H7 (cell line): ENCODE measurements at places on chromosomes 3 and 15.

DNA sequence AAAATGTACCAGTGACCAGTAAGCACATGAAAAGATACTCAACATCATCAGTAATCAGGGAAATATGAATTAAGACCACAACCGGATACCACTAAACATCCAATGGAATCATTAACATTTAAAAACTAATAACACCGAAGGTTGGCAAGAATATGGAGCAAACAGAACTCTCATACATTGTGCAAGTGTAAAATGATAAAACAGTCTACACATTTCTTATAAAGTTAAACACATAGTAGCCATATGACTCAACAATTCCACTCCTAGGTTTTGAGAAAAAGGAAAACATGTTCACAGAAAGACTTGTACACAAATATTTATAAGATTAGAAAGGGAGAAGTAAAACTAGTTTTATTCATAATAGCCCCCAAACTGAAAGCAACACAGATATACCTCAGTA is 60.3 kb upstream of the SLCO2A1 start:
- no peak for DNase-seq

GRCh38 chr15:101611007-101611406 is 41.2 kb downstream of the TM2D3 start:
- no peak for DNase-seq

- DNase-seq = no peak
Measured at GRCh38 chr15:73630921-73631362, 2.2 kb downstream of the NPTN start.

GRCh38 chr15:60899322-60899966 is 329.7 kb downstream of the RORA start:
- no peak for DNase-seq

GRCh38 chr3:192928720-192929119 is 11.1 kb upstream of the MB21D2 start:
- no peak for DNase-seq

DNA sequence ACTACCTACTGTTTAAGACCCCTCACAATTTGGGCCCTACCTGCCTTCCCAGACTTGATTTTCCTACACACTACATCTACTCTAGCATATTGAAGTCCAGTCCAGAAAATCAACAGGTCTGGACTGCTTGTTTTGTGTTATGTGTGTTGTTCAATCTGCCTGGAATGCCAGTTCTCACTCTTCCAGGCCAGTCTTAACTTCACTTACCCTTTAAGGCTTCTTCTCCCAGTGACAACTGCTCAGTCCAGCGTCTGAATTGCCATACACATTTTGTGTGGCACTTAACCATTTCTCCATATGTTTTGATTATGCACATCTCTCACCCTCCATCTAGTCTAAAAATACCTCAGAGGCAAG is 1.1 kb downstream of the TICRR start:
- no peak for DNase-seq

DNA sequence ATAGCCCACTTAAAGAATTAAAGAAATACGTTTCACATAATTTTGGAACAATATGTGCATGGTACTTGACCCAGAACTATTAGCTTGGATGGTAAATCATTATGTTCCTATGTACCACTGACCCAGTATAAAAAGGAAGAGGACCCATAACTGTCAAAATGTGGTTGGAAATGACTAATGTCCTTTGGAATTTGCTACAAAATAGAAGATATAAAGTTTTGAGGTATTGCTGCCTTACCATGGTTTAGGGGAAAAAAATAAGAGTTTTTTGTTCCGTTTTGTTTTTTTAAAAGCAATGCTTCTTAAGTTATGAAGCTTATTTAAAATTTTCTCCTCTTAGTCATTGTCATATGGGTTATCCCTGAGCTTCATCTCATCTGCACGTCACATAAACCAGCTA is 15.8 kb upstream of the TFDP2 start:
- no peak for DNase-seq

DNA sequence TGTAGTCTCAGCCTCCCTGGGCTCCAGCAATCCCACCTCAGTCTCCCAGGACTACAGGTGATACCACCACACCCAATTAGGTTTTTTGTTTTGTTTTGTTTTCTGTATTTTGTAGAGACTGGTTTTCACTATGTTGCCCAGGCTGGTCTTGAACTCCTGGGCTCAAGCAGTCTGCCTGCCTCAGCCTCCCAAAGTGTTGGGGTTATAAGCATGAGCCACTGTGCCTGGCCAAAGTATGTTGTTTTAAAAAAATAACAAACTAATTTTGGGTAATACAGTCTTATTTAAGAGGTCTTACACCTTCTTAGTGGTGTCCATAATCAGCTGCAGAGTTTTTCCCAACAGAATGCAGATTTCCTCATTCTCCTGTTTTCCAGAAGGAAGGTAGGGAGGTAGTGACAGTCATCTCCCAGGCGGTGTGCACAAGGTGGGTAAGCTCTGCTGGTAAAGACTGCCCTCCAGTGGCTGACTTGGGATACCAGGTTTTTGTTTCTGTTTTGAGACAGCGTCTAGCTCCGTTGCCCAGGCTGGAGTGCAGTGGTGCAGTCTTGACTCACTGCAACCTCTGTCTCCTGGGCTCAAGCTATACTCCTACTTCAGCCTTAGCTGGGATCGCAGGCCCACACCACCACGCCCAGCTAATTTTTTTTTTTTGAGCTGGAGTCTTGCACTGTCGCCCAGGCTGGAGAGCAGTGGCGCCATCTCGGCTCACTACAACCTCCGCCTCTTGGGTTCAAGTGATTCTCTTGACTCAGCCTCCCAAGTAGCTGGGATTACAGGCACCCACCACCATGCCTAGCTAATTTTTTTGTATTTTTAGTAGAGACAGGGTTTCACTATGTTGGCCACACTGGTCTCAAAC is 58.4 kb downstream of the MAP6D1 start:
- peak; percentile 79 for DNase-seq

- DNase-seq = no peak
Measured at GRCh38 chr15:99117563-99118257, 12.8 kb downstream of the SYNM start.

GRCh38 chr15:45093622-45094357 is 20.2 kb downstream of the DUOX2 start:
- DNase-seq = no peak

DNA sequence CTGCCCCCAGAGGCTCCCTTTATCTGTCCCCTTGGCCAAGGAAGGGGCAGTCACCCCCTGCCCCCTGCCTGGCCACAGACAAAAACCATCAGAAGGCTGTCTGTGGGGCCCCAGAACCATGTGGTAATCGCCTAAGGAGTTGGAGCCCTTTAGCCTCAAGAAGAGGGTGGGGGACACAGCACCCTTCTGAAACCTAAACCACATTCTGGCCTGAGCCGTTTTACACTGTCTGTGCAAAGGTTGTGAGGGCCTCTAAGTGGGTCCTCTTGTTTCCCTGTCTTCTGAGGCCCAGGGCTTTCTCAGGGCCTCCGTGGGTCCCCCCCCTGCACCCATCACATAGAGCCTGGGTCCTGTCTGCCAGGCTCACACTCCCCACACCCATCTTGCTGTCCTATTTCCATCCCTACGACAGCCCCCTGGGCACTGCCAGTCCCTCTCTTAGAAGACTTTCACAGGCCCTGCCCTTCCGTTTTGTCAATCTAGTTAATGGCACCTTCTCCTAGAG is 17.9 kb upstream of the RPUSD3 start:
- DNase-seq = peak; percentile 45

GRCh38 chr3:56001537-56001936 is 466.7 kb downstream of the ERC2 start:
- DNase-seq = no peak

- DNase-seq = no peak
Measured at GRCh38 chr3:50604110-50604621, 7.4 kb downstream of the CISH start.

DNA sequence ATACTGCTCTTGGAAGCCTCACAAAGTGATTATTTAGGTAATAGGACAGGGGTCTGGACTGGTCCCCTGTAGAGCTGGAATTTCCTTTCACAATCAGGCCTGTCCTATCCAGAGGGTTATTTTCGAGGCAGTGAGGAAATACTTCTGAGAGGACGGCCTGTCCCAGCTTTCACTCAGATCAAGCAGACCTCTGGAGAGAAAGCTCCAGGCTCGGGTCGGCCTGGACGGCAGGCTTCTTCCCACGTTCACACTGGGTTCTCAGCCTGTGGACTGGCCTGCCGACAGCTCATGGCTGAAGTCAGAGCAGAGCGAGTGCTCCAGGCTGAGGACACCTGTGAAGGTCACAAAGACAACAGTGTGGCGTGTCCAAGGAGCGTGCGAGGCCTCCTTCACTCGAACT is 405.3 kb downstream of the VPS13C start:
- DNase-seq = no peak

GRCh38 chr15:67185621-67186225 is 68.7 kb downstream of the AAGAB start:
- DNase-seq = peak; percentile 13

GRCh38 chr3:129317014-129317771 is 38.5 kb downstream of the HMCES start:
- peak; percentile 73 for DNase-seq

DNA sequence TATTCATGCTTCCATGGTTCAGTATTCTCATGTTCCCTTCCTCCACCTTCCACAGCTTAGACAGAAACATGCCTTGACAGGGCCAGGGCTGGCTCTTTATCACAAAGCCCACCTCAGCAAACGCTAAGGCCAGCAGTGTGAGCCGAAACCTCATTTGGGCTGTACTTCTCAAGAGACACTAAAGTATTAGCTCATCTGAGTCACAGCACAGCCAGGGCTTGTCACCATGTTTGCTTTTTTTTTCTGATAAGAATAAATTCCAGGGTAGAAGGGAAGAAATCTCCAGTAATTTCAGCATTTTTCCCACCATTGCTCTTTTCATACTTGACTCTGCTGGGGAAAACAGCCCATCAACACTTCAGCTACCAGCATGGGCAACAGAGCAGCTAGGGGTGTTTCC is 95.4 kb downstream of the MYLK start:
- no peak for DNase-seq

- no peak for DNase-seq
Measured at GRCh38 chr3:179297971-179298725, 24.7 kb upstream of the ZNF639 start.

DNA sequence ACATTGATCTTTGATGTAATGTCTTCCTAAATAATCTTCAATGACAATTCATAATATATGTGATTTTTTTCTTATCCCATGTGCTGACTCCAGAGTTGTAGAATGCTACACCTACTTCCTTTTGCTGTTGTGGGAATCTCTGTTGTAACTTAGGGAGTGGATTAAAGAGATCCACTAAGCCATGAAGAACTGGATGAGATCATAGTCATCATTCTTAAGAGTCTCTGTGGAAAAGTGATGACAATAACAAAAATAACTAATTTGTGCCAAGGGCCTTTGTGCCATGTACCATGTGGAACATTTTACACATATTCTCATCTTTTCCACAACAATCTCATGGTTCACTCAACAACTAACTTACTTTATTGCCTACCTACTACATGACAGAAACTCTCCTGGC is 162.9 kb upstream of the PDZRN3 start:
- DNase-seq = no peak

GRCh38 chr3:158590223-158590622 is 19.2 kb downstream of the MLF1 start:
- no peak for DNase-seq

GRCh38 chr3:143166376-143166775 is 46.8 kb downstream of the CHST2 start:
- no peak for DNase-seq

GRCh38 chr3:171890398-171890797 is 47.2 kb downstream of the TMEM212 start:
- no peak for DNase-seq

- no peak for DNase-seq
Measured at GRCh38 chr3:42741796-42742195, 31.3 kb downstream of the CCDC13 start.

GRCh38 chr3:52328536-52329080 is 12.5 kb downstream of the DNAH1 start:
- no peak for DNase-seq

DNA sequence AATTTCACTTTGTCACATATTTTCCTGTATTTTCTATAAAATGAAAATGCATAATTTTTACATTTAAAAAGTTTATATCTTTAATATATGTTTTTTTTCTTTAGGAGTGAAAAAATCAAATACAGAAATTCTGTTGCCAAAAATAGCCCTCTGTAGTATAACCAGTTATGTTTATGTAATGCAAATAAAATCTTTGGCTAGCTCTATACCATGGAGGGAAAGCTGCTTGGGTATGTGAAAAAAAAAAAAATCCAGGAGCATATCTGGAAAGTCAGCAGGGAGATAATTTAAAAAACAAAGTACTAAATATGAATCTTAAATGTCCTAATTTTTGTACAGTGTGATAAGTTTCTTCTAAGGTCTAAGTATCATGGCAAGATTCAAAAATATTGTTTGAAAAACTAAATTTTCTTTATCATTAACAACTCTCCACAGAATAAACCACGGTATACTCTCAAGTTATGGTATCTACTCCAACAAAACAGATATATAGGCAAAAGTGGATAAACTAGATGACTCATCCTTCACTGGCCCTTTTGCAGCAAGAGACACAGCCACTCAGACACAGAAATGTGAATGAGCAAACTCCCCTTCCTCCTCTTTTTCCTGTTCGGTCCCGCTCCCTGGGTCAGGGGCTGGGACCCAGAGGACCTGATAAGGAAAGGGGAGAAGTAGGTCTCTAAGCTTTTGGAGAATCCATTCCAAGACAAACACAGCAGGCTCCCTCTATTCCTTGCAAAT is 66.6 kb downstream of the PDZRN3 start:
- DNase-seq = peak; percentile 33

GRCh38 chr3:191973820-191974219 is 512.9 kb downstream of the PYDC2 start:
- DNase-seq = no peak

DNA sequence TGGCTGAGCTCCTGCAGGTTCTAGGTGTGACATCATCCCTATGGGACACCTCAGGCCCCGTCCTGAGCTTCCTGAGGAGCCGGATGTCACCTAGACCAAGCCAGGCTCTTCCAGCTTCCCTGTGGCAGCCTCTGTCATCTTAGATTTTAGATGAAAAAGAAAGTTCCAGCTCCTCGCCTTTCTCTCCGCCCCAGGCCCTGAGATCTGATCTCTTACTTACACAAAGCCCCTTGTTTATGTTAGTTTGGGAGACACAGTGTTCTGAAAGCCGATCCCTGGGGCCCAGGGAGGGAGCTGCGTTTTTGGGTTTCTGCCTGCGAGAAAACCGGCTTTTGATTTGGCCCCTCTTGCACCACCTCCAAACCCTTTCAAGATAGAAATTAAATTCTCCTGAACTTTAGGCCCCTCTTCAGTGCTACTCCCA is 40.2 kb upstream of the FAM107A start:
- DNase-seq = no peak

DNA sequence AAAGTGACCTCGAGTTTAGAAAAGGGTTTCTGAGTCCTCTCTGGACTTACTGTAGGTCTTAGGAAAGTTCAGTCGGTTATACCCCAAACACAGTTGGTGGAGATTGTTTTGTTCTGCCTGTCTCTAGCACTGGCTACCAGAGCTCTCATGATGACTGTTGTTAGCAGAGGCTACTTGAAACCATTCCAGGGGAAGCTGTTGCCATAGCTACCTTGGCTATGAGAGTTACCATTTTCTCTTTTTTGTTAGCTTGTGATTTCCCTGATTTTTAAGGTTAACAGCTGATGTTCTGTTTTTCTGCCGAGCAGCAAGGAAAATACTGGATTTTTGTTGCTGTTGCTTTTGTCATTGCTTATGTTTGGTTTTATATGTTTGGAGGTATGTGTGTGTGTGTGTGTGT is 26.7 kb downstream of the ABHD2 start:
- no peak for DNase-seq
